ENCODE measurements at places on chromosomes 6 and 20.

- no peak for DNase-seq
Measured at GRCh38 chr6:106563614-106564013, 65.7 kb downstream of the RTN4IP1 start.

DNA sequence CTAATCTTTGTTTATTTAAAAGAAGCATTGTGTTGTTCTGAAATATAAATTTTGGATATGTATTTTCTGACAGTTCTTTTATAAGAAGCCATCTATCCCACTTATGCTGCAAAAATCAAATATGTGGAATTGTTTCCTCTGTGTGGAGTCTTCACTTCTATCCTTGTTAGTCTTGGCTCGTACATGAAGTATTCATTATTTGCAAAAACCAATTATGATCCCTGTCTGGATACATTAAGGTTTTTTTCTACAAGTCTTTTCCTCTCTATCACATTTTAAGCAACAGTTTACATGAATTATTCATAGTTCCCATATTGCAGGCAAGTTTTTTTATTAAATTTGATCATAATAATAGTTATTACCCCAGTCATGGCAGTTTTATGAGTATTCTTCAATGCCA, 490.8 kb upstream of the GJE1 start:
- DNase-seq: no peak

GRCh38 chr20:6530779-6531315, 236.6 kb upstream of the BMP2 start:
- no peak for DNase-seq

DNA sequence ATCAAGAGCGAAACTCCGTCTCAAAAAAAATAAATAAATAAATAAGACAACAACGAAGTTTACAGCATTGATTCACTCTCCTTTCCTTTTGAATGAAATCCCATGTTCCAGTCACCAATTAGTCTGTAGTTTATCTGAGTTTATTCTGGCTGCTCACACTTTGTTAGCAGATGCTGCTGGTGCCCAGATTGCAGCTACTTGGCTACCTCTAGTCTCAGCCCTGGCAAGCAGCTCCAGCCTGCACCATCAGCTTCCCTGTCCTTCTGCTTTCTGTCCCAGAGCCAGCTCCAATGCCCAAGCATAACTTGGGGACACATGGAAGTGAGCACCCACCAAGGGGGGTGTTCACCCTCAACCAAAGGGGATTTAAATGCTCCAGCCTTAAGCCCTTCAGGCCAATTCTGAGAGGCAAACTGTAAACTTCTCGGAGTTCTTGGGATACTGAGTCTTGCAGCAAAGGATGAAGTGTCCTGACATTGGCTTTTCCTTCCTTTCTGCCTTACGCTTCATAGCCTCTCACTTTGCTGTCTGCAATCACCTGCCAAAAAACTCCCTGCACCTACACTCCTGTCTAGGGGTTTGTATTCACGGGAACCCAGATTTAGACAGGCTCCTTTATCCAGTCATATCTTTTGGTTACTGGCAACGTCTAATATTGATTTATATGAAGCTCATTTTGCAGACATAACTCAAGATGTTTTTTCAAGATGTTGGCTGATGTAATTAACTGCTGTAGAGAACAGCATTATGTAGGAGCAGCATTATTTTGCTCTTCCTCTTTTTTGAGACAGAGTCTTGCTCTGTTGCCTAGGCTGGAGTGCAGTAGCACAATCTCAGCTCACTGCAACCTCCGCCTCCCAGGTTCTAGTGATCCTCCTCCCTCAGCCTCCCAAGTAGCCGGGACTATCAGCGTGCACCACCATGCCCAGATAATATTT, 9.8 kb upstream of the TASP1 start:
- no peak for DNase-seq

DNA sequence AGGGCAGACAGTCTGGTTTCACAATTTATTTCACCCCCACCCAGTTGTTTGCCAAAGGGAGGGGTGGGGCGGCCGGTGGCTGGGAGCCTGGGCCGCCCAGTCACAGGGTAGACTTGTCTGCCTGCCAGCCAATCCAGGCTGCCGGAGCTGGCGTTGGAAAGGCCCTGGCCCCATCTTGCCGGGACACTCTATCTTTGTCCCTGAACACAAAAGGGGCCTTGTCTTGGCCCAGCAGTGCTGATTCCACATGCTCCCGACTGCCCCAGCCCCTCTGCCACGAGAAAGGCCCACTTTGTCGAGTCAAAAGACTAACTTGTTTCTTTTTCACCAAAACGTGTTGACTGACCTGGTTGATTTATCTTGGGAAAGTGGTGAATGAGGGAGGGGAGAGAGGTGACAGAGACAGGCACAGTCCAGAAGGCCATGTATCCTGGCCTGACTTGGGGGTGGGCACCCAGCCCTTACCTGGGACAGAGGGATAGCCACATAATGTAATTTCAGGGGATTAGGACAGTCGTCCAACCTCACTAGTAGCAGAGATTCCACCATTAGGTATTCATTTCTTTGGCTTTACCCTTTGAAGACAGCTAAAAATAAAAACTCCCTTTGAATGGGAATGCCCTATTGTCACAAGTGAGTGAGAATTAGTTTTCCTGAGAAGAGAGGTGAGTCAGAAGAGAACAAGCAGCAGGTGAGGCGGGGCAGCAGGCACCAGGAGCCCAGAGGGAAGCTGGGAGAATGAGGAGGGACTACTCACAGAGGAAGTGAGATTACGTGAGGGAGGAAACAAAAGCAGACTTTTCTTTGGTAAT, 67.0 kb upstream of the SIRPA start:
- no peak for DNase-seq
